KG1 (cell line): ENCODE measurements at places on chromosomes 1 and 21.

DNA sequence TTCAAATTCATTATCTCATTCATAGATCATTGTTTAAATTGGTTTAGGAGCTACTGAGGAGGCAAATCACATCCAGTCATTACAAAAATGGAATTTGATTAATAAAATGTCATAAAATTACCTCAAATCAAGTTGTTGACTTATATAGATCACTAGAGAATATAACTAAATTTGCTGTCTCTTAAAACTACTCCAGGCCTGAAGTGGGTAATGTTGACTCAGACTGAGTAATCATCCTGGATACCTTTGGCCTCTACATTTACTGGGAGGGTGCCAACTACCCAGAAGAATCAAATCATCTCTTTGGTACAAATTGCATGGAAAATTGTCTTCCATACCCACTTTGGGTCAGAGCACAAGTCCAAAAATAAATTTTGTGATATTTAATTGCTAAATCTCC lies 191.2 kb upstream of the GREM2 start:
- DNase-seq, result no peak

DNA sequence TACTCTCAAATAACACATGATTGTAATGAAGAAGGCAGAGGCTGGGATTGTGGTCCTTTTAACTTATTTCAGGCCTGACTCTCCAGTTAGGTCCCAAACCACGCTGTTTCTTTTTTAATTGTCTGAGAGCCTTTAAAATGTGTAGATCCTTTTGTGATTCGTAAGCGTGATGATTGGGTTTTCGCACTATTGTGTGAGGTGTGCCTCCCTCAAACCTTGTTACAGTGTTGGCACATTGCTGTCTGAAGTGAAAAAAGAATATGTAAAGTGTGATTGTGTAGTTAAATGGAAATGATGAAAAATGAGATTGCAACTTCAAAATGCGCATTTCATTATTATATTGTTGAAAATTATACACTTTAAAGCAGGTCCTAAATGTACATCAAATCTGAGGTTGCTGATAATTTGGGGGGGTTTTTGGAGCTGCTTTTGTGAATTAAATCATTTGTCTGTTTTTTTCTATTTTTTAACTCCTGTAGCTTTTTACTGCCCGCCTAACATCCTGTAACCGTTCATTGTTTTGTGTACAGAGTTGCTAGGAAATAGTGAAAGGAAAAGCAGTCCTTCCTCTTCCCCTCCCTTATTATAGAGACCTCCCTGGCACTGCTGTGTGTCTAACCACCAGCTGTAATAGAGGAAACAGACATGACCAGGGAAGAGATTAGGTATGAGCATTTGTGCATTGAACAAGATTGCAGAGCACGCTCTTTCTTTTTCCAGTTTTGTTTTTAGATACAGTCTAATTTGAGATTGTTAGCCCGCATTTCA lies 43.3 kb downstream of the IARS2 start:
- DNase-seq, result peak; percentile 40

GRCh38 chr1:7989762-7990428 lies 28.4 kb downstream of the PARK7 start:
- DNase-seq, result no peak

DNA sequence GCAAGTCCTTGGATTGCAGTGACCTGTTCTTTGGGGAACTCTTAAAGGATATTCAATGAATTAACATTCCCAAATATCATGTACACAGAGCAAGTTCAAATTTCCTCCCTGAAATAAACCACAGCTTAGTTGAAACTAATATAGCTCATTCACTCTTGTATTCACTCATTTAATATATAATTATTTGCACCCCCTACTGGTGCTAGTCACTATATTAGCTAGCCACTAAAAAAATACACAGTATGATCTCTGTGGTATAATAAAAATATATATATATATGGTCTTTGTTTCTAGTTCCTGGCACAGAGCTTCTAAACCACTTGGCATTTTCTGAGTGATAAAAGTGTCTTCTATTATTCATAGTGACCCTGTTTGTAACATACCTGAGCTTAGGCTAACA lies 177.3 kb upstream of the LYPLAL1 start:
- no peak for DNase-seq

GRCh38 chr21:46297338-46298271 lies 11.5 kb downstream of the YBEY start:
- DNase-seq, result no peak

- peak; percentile 28 for DNase-seq
Measured at GRCh38 chr1:102970496-102971078, 137.7 kb downstream of the COL11A1 start.

DNA sequence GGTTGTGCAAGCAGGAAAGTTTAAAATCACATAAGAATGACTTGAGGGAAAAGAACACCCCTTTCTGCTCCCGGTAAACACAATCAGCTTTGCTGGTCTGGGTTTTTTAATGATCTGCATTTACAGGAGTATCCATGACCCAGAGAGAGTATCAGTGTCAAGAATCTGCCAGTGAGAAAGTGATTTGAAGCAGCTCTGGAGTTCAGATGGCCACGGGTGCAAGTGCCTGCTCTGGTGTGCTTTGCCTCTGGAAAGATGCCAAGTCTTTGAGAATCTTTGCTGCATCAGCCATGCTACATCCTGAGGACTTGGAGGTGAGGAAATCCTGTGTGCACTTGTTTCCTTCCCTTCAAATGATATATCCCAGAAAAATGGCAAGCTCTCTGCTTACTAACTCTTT lies 18.6 kb upstream of the MYSM1 start:
- DNase-seq, result peak; percentile 73
